ENCODE measurements at places on chromosomes 11 and 22. TPM values are rescaled to one million over a fixed set of nuclear protein-coding genes. Genes with fewer than 3 reads are reported as not detected.

Gene DAGLA
- total RNA-seq: not detected

DNA sequence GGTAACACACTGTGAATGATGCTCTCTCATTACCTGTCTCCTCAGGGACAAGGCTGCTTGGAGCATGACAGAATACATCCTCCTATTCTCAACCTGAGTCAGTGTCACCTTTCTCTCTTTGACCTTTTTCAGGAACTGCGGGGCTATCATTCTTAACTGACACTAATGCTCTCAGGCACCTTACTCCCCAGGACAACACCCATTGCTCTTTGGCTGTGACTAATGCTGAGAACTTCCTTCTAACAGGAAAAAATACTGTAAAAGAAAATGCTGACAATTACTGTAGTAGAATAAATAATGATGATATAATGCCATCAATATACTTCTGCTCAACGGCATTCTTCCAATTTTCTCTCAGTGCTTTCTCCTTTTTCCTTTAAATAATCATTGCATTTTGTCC lies 2082.7 kb upstream of the RAG2 start:
- no peak for DNase-seq

Gene PDE2A
- 1.4 TPM for total RNA-seq

Gene SEPTIN5
- total RNA-seq: not detected

DNA sequence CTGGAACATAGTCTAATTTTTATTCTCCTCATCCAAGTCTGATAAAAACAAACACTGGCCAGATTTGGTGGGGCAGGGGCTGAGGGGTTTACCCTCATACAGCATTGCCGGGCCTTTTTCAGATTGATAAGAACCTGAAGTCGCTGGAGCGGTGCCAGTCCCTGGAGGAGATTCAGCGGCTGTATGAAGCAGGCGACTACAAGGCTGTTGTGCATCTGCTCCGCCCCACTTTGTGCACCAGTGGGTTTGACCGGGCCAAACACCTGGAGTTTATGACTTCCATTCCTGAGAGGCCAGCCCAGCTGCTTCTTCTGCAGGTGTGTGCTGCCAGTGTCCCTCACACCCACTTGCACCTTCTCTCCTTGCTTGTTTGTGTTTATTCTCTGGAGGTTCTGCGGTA lies 55.8 kb downstream of the CABIN1 start:
- no peak for DNase-seq

DNA sequence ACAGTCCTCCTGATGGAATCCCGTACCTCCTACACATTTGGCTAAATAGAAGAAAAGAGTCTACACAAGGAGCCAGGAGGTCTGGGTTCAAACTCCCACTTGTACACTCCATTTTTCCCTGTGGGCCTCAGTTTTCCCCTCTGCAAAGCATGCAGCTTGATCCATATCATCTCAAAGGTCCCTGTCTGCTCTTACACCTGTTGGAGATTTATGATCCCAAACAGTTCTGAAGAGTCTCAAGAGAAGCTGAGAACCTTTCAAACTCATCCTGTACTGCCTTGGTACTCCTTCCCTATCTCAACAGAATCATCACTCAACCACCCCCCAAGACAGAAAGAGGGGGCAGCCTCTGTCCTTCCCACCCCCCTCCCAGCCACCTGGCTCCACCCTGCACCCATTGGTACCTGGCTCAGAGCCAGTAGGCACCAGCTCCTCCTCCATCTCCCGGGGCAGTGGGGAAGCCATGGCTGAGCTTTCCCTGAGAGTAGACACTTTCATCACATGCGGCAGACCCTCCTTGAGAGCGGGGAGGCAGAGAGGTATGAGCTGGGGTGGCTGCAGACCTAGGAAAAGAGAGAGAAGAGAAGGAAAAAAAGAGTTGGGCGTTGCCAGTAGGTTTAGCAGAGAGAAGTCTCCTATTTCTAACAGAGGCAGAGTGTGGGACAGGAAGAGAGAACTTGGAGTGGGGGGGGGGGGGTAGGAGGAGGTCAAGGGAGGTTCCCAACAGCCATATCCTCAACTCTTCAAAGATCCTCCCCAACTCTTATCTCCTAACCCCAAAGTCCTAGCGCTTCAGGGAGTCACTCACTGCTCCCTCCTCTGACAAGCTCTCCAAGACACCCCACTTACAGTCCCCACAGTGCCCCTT lies 3.1 kb downstream of the TNKS1BP1 start:
- DNase-seq: no peak
